ENCODE measurements at places on chromosomes 2 and 18. TPM values are rescaled to one million over a fixed set of nuclear protein-coding genes. Genes with fewer than 3 reads are reported as not detected.

- DNase-seq, result no peak
Observed at GRCh38 chr18:59231114-59231513, 11.2 kb downstream of the GRP start.

DNA sequence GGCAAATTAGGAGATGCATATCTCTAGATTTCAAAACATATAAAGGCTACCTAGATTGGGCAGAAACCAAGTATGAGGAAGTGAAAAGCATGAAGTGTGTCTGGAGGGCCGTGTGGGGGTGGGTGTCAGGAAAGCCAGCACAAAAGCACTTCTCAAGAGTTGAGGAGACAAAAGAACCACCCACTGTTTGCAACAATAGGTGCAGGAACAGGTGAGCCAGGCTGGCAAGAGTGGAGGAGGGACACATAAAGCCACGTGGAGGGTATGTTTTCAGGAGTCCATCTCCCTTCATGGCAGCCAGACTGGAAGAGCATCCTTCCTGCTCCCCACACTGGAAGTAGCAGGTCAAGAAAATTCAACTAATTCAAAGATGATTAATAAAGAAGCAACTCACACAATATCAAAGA, 96.4 kb downstream of the CERS6 start:
- no peak for DNase-seq

- DNase-seq, result no peak
Observed at GRCh38 chr18:24736662-24737330, 276.4 kb downstream of the HRH4 start.

- no peak for DNase-seq
Observed at GRCh38 chr18:2840521-2840920, 6.3 kb upstream of the EMILIN2 start.

GRCh38 chr2:113709022-113709421, 47.4 kb downstream of the SLC35F5 start:
- no peak for DNase-seq

DNA sequence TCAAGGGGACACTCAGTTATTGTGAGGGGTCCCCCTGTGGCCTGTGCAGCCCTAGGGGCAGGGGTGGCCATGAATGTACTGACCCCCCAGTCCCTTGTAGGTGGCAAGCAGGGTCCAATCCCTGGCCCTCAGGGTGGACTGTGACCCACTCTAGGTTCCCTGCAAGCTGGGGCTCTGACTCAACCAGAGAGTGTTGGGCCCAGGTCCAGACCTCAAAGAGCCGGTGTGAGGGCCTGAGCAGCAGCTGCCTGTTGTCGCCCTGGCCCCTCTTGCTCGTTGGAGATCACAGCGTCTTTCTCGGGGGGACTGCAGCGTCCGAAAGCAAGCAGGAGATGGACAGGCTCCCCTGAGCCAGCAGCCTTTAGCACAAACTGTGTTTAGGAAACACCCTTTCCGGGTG, 66.8 kb upstream of the ATG16L1 start:
- DNase-seq, result no peak

The RND3 gene
- 47.9 TPM for polyA plus RNA-seq

- no peak for DNase-seq
Observed at GRCh38 chr2:200596774-200597570, 11.2 kb downstream of the AOX1 start.

The ONECUT2 gene
- 0.06 TPM for polyA plus RNA-seq

The TMEM163 gene
- 1.4 TPM for polyA plus RNA-seq

- no peak for DNase-seq
Observed at GRCh38 chr2:128551435-128551834, 232.8 kb upstream of the HS6ST1 start.

The TET3 gene
- 24.1 TPM for polyA plus RNA-seq

DNA sequence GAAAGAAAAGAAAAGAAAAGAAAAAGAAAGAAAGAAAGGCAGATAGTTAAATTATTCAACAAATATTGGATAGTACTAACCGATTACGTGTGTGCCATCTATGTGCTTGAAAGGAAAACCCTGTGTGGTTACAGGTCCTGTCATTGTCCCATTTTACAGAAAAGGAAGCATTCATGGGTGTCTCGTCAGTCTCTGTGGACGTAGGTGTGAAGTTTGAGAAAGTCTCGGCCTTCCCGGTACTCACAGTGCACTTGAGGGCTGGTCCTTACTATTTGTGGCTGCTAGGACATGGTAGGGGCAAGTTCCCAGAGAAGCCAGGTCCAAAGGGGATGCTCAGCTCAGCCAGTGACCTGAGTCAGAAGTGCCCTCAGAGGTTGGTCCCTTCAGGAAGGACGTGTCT, 19.3 kb downstream of the SH3YL1 start:
- DNase-seq, result no peak

The SGPP2 gene
- polyA plus RNA-seq, result 17.4 TPM

The RNU2-63P gene
- not detected for polyA plus RNA-seq

The SERPINB4 gene
- not detected for polyA plus RNA-seq

The ELOA2 gene
- not detected for polyA plus RNA-seq

DNA sequence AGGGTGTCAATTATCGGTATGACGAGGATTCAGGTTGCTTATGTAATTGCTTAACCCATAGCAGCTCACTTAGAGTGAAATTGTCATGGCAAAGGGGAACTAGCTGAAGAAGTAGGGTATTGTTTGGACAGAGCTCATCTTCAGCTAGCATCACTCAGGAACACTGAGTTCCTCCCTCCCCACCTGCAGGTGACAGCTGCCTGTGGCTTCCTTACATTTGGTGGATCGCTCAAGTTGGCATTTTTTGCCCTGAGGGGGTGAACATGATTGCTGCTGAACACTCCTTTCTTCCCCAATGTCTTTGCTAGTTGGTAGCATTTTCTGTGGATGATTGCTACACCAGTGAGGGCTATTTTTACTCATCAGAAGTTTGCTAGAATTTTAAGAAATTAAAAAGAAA, 86.7 kb upstream of the THUMPD2 start:
- no peak for DNase-seq

Measured in left renal cortex interstitium (tissue), 4 donors.